ENCODE measurements at places on chromosomes 7 and 10.

GRCh38 chr10:100562008-100562672, 26.4 kb downstream of the HIF1AN start:
- peak; percentile 16 for DNase-seq

GRCh38 chr7:157496416-157497275, 159.8 kb downstream of the DNAJB6 start:
- DNase-seq = no peak

DNA sequence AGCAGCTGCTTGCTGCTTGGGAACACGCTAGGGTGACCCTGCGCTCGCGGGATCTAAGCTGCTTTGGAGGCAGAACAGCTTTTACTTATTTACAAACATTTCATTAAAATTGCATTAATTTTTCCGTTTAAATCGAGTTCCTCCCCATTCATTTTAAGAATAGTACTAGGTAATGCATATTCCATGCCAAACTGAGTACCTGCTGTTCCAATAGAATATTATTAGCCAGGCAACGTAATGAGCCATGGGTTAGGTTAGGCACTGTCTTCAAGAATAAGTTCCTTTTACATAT, 860 bp downstream of the EXOC6 start:
- DNase-seq = no peak

- DNase-seq = no peak
Measured at GRCh38 chr7:17239046-17239445, 59.4 kb upstream of the AHR start.

DNA sequence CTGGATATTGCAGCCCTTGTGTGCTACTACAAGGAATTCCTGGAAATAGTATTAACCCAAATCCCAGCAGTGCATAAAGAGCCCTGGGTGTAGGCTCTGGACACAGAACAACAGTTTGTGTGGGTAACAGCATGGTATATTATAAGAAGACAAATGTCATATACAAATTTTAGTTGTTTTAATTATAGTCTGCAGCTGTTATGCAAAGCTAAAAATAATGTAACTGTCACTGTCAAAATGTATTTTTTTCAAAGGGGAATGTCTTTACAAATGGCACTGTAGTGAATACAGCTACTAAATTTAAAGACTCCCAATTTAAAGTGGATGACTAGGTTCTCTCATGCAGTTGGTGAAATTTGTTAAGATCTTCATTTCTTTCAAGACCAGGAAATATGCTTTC, 339.0 kb downstream of the GPR37 start:
- no peak for DNase-seq

DNA sequence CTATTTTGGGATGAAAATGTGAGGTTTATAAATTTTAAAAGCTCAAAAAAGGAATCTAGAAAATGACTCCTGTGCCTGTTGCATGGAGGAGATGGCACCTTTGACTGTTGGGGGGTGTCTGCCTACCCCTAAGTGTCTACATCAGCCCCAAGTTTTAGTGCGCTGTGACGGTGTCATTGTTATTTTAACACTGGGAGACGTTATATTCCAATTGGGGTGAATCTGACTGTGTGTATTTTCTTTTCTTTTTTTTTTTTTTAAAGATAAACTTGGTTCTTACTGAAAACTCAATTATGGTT, 517 bp downstream of the SRGN start:
- no peak for DNase-seq

DNA sequence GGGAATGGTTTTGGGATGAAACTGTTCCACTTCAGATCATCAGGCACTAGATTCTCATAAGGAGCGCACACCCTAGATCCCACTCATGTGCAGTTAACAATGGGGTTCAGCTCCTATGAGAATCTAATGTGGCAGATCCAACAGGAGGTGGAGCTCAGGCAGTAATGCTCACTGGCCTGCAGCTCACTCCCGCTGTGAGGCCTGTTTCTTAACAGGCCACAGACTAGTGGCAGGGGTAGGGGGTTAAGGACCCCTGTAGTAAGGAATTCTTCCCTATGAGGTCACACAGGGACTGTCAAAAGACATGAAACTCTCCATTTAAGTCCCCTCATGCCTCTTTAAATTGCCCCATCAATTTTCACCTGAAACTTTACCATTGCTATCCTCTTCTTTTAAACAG, 8.0 kb downstream of the HGF start:
- no peak for DNase-seq

GRCh38 chr10:19815036-19815730, 1.0 kb upstream of the PLXDC2 start:
- no peak for DNase-seq

All from GM12878 (cell line).